ENCODE measurements at places on chromosomes 2 and 18. TPM values are rescaled to one million over a fixed set of nuclear protein-coding genes. Genes with fewer than 3 reads are reported as not detected.

The VWA3B gene
- not detected for total RNA-seq

The ANKRD62 gene
- not detected for total RNA-seq

The SPP2 gene
- total RNA-seq: not detected

The RGPD3 gene
- under 0.01 TPM for total RNA-seq

The TCF23 gene
- not detected for total RNA-seq

The MARCO gene
- total RNA-seq: not detected

The SLC4A5 gene
- total RNA-seq: under 0.01 TPM

The ST6GAL2 gene
- total RNA-seq: under 0.01 TPM

The ETAA1 gene
- total RNA-seq: 18.5 TPM

The PRSS56 gene
- not detected for total RNA-seq

The PIEZO2 gene
- total RNA-seq: 1.3 TPM

The ATG16L1 gene
- total RNA-seq: 16.4 TPM

The ACMSD gene
- not detected for total RNA-seq

The PDE1A gene
- not detected for total RNA-seq

The TMEM182 gene
- 1.7 TPM for total RNA-seq

The ZNF385B gene
- not detected for total RNA-seq

The TCF4 gene
- 28.4 TPM for total RNA-seq

The UGT1A8 gene
- not detected for total RNA-seq

The KCNS3 gene
- 2.7 TPM for total RNA-seq

The C1QL2 gene
- total RNA-seq: not detected

The SERPINB2 gene
- 5.2 TPM for total RNA-seq

The GAD1 gene
- not detected for total RNA-seq

The CACNB4 gene
- total RNA-seq: 0.15 TPM

The TDRD15 gene
- not detected for total RNA-seq

The SNORC gene
- total RNA-seq: 1.5 TPM

The FTCDNL1 gene
- 0.30 TPM for total RNA-seq

The CHRND gene
- not detected for total RNA-seq

The PPP1R1C gene
- total RNA-seq: 0.15 TPM

The RUFY4 gene
- not detected for total RNA-seq

The DUSP19 gene
- 1.2 TPM for total RNA-seq

The DSEL gene
- 18.0 TPM for total RNA-seq

The PDE11A gene
- total RNA-seq: not detected

The EML6 gene
- total RNA-seq: under 0.01 TPM

The ABCB11 gene
- not detected for total RNA-seq

The GAREM2 gene
- total RNA-seq: 0.45 TPM

The MYCN gene
- total RNA-seq: not detected

The KLHL14 gene
- not detected for total RNA-seq

The GALNT5 gene
- total RNA-seq: 9.5 TPM

The CPLX4 gene
- not detected for total RNA-seq

All from bronchus fibroblast of lung (primary cell).